C1 segment of cervical spinal cord (tissue), 14 donors: ENCODE measurements at places on chromosomes 3 and 15.

GRCh38 chr3:148631124-148631903 is 66.4 kb upstream of the AGTR1 start:
- no peak for DNase-seq

DNA sequence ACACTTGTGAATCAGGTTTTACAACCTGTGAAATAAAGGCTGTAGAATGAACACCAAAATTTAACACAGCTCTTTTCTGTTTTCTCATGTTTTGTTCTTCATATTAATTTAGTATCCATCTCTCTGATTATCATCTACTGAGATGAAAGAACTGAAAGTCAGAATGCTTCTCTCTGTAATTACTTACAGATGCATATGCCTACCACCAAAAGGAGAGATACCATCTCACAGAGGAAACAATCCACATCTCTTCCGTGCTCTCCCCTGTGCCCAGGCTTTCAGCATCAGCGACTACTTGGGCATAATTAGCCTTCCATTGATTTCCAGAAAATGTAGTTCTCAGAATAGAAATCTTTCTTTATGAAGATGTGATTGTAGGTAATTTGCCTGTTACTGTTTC is 741.4 kb downstream of the GRM7 start:
- no peak for DNase-seq

DNA sequence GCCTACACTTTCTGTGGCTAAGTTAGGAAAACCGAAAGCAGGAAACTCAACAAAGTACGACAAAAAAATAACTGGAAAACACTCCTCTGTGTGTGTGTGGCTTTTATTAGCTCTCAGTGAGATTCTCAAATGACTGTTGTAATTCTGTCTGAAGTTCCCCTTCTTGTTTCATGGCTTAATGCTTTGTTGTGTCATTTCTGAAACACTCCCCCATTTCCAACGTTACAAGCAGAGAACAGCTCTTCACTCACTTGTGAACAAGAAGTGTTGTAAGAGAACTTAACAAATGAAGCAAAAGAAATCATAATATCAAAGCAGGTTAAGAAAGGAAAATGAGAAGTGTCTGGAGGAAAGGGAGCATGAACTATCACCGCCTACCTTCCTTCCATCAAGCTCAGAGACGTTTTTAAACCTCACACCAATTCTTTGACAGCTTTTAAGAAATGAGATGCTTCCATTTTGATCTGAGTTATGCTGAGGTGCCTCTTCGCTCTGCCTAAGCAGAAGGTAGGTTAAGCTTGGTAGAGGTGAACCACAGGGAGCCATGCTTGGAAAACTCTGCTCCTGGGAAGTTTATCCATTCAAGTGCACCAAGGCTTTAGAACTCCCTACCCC is 12.4 kb upstream of the SEC62 start:
- no peak for DNase-seq

DNA sequence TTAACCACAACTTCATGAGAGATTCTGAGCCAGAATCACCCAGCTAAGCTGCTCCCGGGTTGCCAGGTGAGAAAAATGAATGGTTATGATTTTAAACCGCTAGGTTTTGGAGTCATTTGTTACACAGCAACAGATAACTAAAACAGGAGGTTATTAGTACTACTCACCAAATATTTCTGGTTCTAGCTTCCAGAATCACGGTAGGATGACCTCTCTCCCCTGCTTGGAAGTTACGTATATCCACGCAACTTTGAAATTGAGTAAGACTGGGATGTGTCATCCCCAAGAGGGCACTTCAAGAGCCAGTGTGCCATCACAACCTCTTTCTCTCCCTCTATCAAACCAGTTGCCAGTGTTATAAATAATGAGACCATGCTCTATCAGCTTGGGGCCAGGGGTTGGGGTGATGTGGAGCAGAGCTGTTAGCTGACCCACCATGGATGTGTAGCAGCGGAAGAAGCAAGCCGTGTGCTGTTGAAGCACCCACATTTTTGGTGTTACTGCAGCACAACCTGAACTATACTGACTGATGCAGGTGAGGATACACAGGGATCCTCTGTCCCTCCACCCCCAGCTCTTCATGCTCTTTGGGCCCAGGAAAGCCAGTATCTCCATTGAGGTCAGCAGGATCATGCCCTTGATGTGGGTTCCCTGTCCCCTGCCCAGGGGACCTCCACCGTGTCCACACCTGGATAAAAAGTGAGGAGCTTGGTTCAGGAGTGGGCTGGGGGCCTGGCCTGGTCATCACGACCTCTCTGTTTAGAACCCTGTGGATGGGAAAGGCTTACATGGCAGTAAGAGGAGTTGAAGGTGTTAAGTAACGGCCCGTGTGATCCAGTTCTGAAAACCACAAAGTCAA is 19.4 kb upstream of the ALDH1A3 start:
- no peak for DNase-seq

- no peak for DNase-seq
Measured at GRCh38 chr3:8416965-8417364, 84.7 kb upstream of the LMCD1 start.
